ENCODE measurements at places on chromosomes 11 and 22.

- peak; percentile 23 for DNase-seq
These were observed 42.6 kb upstream of the APOA1 start for GRCh38 chr11:116879800-116880625.

- DNase-seq = no peak
These were observed 11.3 kb upstream of the MS4A7 start for GRCh38 chr11:60367009-60367408.

GRCh38 chr11:70298243-70298915 is 27.9 kb downstream of the PPFIA1 start:
- no peak for DNase-seq

DNA sequence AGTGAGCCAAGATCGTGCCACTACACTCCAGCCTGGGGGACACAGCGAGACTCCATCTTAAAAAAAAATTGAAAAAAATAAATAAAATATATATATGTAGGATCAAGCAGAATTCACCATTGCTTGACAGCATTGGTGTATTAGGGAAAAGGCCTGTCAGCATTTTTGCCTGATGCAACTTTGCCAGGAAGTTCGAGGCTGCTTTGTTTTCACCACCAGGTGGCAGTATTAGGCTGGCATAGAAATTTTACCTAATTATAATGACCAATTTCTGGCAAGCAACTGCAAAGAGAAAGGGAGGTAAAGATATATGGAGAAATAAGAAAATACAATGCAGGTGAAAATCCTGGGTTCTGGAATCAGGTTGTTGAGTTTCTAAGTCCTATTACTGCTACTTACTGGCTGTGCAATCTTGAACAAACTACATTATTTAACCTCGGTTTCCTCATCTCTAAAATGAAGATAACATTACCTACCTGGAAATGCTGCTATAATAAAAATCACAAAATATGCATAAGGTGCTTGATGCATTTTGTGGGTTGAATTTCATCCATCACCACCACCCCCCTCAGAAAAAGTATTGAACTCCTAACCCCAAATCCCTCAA is 24.7 kb downstream of the LAYN start:
- no peak for DNase-seq

- DNase-seq = no peak
These were observed 463.3 kb downstream of the BRD1 start for GRCh38 chr22:49364398-49364797.

DNA sequence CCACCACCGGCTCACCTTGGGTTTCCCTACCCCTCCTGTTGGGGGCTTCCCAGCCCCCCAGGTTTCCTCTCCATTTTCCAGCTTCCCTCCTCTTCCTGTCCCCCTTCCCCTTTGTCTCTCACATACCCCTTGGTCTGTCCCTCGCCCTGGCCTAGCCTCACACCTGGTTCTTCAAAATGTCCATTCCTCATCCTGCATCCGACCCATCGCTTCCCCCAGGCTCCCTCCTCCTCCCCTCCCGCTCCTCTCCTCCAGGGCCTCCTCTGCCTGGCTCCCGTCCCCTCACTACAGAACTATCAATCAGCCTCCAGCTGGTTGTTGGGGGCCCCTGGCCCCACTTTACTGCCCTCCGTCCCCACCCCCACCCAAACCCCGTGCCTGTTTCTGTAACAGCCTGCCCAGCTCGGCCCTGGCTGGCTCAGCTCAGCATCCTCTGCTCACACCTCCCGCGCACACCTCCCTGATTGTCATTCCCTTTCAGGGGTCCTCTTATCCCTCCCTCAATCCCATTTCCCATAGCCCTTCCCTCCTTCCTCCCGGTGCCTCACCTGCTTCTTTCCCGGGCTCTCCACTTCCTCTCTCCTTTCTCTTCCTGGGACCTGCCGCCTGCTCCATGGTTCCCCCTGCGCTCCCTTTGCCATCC is 1.2 kb downstream of the CNIH2 start:
- no peak for DNase-seq

DNA sequence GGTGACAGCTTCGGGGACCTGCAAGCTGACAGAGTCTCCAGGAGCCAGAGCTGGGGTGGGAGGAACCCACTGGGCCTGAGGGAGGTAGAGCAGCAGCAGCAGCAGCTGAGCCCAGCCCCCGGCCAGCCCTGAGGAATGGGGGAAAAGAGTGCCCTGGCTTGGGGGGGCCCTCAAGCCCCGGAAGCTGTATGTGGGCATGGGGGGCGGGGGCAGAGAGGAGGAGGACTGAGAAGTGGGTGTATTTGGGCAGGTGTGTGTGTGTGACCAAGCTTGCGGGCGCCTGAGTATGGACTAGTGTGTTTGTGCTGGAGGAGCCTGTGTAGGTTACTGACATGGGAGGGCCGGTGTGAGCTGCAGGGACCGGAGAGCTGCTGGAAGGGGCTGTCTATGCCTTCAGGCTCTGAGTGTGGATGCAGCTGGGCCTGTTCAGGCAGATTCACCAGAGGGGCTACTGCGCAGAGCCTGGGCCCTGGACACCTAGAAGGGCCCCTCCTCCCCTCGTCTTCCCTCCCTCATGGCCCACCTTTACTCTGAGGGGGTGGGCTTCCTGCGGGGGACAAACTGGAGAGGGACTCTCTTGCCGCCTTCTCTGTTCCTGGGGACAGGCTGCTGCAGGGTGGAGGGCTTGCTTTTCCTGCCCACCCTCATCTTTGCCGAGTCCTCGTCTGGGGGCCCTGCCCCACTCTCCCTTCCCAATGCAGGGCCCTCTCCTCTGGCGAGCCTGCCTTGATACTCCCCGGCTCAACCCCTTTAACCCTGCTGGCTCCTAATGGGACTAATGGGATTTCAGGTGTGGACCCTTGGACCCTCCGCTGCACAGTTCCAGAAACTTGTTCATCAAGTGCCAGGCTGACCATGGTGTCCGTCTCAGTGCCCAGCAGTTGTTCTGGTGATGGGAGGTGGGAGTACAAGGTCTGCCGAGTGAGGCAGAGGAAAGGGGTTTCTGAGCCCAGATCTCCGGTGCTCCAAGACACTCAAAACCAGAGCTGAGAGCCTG is 28.2 kb downstream of the ST3GAL4 start:
- DNase-seq = no peak

- DNase-seq = no peak
These were observed 16.1 kb downstream of the IL18BP start for GRCh38 chr11:72014761-72015320.

DNA sequence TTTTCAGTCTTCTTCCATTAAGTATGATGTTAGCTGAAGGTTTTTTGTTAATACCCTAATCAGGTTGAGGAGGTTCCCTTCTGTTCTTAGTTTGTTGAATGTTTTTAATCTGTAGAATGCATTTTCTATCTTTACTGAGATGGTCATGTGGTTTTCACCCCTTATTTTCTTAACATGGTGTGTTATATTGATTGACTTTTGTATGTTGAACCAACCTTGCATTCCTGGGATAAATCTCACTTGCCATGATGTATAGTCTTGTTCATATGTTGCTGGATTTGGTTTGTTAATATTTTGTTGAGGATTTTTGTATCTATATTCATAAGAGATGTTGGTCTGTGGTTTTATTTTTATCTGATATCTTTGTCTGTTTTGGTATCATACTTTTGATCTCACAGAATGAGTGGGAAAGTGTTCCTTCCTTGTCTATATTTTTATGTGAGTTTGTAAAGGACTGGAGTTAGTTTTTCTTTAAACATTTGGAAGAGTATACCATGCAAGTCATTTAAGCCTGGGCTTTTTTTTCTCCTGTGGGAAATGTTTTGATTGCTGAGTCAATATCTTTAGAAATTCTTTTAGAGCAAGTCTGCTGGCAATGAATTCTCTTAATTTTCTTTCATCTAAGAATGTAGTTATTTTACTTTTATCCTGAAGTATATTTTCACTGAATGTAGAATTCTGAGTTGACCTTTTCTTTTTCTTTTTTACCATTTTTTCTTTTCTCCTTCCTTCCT is 5.5 kb upstream of the P4HA3 start:
- peak; percentile 27 for DNase-seq

DNA sequence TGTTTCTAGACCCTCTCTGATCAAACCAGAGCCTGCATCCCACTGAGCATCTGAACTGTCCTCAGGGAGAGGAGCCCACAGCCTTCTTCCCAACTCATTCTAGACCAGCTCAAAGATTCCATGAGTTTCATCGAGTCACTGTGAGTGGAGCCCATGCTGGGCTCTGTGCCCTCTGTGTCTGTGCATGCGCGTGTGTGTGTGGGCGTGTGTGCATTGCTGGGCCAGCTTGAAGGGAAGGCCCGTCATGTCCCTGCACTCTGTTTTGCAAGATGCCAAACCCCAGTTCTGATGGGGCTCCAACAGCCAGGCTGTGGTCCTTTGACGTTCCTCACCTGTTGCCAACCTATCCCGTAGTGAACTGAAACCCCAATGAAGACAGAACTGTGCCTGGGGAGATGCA is 7.1 kb downstream of the MPEG1 start:
- no peak for DNase-seq

DNA sequence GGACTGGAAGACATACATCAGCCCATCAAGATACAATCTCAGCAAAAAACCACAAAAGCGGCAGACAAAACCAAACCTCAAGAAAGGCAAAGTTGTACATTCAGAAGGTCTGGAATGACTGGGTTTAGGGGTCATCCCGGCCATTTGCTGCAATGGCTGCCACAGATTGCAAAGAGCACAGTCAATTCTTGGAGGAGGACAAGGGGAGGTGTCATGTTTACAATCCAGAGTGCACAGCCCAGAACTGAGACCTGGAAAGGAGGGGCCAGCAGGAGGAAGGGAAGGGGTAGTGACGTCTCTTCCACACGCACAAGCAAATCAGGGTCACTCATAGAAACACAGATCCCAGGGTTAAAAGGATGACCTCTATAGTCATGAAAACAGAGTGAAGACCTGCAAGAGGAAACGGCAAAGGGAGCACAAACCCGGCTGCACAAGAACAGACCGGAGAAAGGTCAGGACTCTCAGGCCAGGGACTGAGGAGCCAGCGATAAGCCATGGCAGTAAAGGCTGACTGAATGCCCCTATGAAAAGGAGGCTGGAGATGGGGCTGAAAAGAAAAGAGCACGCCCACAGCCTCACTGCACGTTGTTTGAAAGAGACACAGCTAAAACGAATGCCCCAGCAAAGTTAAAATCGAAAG is 18.2 kb upstream of the MUC5AC start:
- DNase-seq = no peak

DNA sequence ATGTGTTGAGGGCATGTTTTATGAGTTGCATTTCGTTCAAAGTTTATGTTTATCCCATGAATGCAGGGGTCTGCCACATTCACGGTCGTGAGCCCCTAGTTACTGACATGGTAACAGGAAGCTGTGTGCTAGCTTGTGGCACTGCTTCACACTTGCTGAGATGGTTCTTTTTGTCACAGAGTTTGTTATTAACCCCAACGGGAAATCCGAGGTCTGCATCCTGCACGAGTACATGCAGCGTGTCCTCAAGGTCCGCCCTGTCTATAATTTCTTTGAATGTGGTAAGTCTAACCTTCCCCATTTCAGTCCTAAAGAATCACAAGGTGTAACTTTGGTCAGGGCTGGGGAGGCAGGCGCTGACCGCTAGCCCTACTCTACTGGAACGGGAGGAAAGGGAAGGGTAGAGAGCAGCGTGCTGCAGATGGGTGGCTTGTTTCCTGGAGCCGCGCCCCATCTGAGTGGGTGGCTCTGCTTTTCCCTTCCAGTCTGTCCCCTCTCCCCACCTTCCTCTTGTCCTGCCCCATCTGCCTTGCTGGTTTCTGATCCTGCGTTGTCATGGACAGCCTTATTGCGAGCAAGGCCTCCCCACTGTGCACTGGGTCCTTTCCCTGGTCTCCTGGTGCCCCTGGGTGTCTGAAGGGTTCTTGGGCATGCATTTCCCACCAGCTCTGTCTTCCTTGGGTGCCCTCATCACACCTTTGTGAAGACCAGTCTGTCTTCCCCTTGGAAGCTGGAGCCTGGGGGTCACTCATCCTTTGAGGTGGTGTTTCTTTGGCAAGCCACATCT is 11.8 kb downstream of the DGCR8 start:
- no peak for DNase-seq

DNA sequence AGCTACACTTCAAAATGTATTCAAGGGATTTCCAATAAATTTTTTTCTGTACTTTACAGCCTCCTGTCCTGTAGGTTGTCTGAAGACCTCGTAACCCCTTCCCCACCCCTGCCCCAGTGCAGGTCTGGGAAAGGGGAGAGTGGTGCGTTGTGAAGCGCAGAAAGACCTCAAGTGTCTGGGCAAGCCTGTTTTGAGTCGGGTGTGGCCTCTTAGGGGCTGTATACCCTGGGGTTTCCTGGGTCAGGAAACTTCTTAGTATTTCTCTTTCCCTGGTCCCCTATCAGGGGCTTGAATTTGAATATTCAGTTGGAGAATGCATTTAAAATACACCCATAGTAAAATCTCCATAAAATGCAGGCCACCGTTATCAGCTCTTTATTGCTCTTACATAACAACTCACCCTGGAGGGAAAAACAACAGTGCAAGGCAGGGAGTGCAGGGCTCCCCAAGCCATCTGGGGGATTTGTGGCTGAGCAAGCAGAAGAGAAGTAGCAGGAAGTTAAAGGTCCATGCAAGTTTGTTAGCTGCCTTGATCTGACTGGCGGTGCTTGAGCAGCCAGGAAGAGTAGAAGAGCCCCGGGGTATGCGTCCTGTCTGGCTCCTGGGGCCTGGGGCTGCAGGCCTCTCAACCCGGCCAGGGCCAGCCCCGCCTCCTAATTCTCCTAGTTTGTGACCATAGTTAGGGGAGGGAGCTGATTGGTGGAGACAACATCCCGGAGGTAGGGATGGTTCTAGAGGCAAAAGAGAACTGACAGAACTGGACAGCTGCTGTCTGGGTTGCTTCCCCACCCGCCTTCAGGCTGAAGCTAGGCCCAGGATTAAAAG is 25.7 kb downstream of the ARHGAP1 start:
- no peak for DNase-seq

DNA sequence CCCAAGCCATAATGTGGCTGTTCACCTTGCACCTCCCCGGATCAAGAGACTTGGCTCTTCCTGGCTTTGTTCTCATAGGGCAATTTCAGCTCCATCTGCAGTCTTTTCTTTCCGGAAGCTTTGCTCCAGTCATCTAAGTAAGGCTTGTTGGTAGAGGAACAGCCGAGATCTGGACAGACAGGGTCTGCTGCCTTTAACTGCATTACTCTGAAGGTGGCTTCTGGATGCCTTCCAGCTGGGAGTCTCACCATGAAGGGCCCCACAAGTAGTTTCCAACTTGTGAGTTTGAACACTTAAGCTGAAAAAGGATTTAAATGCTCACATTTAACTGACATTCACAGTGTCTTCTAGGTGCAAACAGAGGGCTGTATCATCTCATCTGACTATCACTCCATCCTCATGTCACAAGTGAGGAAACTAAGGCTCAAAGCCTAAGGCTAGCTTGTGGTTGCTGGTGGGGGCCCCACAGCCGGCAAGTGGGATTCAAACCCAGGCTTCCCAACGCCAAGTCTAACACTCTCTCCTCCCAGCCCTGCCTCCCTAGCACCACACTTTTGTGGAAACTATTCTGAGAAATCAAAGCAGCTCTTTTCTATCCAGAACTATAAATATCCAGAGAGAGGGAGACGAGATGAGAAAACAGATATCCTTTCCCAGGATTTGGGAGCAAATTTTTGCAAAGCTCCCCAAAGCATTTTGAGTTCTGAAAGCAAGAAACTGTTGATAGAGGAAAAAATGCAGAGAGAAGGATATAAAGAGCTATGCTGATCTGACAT is 58.4 kb downstream of the GALNT18 start:
- no peak for DNase-seq

GRCh38 chr11:6251120-6251733 is 8.4 kb upstream of the CCKBR start:
- peak; percentile 38 for DNase-seq

GRCh38 chr11:78946945-78947902 is 372.6 kb upstream of the NARS2 start:
- DNase-seq = no peak
